Natural killer cell treated with Interleukin-12 subunit alpha and Interleukin-12 subunit beta and Interleukin-15 and Interleukin-18, amount 100 ng/mL, for 72 hours (primary cell): ENCODE measurements at places on chromosomes 6 and 20.

DNA sequence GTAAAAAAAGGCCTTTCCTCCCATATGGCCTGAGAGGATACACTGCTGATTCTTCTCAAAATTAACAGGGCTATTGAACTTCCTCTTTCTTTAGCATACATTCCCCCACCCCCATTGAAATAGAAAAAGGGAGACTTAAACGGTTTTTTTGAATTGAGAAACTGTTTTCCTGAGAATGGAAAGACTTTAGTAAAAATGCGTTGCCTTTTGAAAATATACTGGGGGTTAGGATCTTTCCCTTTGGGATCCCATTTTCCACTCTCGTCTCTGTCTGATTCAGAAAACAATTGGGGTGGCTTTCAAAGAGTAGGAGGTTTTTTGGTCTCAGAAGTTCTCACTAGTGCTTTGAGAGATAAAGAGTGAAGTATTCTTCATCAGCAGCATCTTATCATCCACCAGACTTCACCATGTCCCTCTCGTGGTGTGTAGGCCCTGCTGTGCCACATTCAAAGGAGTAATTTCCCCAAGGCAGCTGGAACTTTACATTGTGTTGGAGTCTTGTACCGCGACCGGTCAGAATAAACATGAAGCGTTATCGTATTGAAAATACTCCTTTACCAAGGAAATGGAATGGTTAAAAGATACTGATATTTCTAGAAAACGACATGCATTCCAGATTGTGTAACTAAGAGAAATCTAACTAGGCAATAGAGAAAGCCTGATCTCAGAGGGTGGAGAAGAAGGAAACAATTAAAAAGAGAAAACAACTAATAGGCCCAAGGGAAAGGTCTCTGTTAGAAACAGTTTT lies 10.6 kb downstream of the MYB start:
- peak overlapping the region; percentile 7 for H3K4me3 ChIP-seq
- peak overlapping the region; percentile 13 for H3K27ac ChIP-seq
- H3K36me3 ChIP-seq = peaks cover 61% of the 10 kb centered on the region
- no peak for DNase-seq
- H3K4me1 ChIP-seq = peaks cover 12% of the 10 kb centered on the region

- peaks cover 16% of the 10 kb centered on the region for H3K27me3 ChIP-seq
- H3K4me1 ChIP-seq = no peaks in the 10 kb centered on the region
- H3K36me3 ChIP-seq = no peaks in the 10 kb centered on the region
These were observed 55.6 kb upstream of the BEND6 start for GRCh38 chr6:56899311-56899710.

DNA sequence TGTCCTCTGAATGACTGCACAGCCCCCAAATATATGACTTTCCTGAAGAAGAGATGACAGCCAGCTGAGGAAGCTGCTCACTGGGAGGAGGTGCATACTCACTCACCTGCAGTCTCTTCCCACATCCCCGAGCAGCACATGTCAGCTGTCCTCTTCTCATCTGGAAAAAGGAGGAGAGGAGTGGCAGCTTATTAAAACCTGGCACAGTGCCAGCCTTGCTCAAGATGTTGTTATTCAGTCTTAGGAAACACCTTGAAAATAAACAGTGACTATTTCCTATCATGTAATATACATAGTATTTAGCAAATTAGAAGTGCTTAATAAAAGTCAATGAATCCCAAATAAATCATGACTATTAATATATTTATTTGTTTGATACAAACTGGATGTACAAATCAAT lies 232.9 kb downstream of the EPM2A start:
- no peak for DNase-seq
- no peak overlapping the region for H3K27ac ChIP-seq
- no peaks in the 10 kb centered on the region for H3K4me1 ChIP-seq
- no peaks in the 10 kb centered on the region for H3K36me3 ChIP-seq
- H3K4me3 ChIP-seq = no peak overlapping the region

- no peak for DNase-seq
- peaks cover 25% of the 10 kb centered on the region for H3K36me3 ChIP-seq
- peak overlapping the region; percentile 31 for H3K27ac ChIP-seq
- no peak overlapping the region for H3K4me3 ChIP-seq
- peaks cover 37% of the 10 kb centered on the region for H3K4me1 ChIP-seq
- no peaks in the 10 kb centered on the region for H3K27me3 ChIP-seq
These were observed 50.1 kb downstream of the NUP153 start for GRCh38 chr6:17656644-17657043.

GRCh38 chr6:81787313-81788068 lies 35.0 kb upstream of the TENT5A start:
- H3K36me3 ChIP-seq = no peaks in the 10 kb centered on the region
- no peaks in the 10 kb centered on the region for H3K4me1 ChIP-seq
- DNase-seq = no peak
- no peak overlapping the region for H3K27ac ChIP-seq
- H3K4me3 ChIP-seq = no peak overlapping the region

DNA sequence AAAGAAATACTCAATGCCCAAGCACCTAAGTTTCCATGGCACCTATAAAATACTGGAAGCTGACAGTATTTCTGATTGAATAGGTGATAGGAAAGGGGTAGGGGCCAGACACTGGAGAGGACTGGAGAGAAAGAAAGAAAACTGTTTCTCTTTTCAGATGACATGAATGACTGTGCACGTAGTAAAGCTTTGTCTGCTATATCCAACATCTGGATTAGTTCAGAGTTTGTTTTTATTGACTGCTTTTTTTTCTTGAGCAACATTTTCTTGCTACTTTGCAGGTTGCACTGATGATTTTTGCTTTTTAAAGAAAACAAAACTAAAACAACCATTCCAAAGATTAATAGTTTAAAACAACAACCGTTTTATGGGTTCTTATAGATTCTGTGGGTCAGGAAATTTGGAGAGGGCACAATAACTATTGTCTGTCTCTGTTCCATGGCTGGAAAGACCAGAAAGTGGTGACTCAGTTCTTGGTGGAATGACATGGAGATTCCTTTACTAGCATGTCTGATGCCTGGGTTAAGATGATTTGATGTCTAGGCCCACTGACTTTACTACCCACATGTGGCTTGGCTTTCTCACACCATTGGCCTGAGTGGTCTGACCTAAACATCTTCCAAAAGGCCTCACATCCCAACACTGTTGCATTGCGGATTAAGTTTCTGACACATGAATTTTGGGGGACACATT lies 12.2 kb upstream of the LRP11 start:
- DNase-seq = no peak
- H3K27ac ChIP-seq = no peak overlapping the region
- H3K4me1 ChIP-seq = no peaks in the 10 kb centered on the region
- no peak overlapping the region for H3K4me3 ChIP-seq
- H3K27me3 ChIP-seq = peaks cover 61% of the 10 kb centered on the region
